ENCODE measurements at places on chromosomes 7 and 10.
A peak's percentile ranks its signal among the peaks of the same experiment; 100 is the strongest.

- no peak for DNase-seq
Measured at GRCh38 chr7:18724318-18724717, 228.8 kb downstream of the HDAC9 start.

DNA sequence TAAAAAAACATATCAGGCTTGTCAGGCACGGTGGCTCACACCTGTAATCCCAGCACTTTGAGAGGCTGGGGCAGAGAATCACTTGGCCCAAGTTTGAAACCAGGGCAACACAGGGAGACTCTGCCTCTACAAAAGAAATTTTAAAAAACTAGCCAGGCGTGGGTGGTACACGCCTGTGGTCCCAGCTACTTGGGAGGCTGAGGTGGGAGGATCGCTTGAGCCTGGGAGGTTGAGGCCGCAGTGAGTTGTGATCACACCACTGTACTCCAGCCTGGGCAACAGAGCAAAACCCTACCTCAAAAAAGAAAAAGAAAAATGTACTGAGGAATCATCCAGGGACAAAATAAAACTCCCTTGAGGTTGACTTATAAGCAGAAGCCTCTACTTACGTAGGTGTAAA lies 149.9 kb upstream of the KLF14 start:
- no peak for DNase-seq

DNA sequence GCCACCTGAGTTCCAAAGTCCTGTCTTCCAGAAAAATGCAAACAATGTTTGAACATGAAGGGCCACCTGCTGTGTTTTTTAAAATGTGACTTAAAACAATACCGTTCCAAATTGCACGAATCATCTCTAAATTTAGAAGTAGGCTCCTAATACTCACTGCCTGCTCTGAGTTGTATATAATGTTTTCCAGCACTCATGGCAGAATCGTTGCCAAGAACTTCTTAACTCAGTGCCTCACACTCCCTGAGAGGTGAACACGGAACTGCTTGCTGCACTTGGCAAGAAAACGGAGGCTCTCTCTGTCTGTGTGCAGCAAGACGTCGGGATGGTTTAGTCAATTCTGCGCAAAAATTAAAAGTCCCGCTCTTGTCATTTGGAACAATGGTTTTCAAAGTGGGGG lies 757.3 kb upstream of the AUTS2 start:
- no peak for DNase-seq

DNA sequence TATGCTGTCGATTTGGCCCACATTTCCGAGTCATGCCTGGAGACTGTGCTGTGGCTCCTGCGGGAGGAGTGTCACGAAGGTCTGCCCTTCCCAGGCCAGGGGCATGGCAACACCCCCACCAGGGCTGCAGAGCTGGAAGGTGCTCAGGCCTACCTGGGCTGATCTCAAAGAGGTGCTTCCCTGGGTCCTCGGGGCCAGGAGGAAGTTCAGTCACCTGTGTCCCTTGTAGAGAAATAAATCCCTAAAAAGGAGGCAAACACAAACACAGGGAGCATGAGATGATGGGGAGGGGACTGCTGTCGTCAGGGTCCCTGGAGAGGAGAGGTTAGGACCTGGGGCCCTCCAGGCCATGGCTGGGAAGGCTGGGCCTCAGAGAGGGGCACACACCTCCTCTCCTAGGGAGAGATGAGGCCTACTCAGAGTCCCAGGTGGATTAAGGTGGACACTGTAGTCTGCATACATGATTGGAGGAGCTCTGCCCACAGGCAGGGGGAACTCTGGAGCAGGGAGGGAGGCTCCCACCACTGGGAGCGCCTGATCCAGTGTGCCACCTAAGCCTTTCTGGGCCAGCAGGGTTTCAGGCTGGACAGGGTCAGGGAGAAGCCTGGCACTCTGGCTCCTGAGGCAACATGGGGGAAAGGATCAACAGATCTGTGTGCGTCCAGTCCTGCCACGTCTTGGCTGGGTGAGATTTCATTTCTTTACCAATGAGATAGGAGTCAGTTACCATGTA lies 49.4 kb downstream of the ARHGAP22 start:
- no peak for DNase-seq

GRCh38 chr10:61795551-61795950 lies 105.9 kb upstream of the ARID5B start:
- DNase-seq, result no peak

- DNase-seq, result no peak
Measured at GRCh38 chr7:88226201-88226600, 6.4 kb upstream of the SRI start.

DNA sequence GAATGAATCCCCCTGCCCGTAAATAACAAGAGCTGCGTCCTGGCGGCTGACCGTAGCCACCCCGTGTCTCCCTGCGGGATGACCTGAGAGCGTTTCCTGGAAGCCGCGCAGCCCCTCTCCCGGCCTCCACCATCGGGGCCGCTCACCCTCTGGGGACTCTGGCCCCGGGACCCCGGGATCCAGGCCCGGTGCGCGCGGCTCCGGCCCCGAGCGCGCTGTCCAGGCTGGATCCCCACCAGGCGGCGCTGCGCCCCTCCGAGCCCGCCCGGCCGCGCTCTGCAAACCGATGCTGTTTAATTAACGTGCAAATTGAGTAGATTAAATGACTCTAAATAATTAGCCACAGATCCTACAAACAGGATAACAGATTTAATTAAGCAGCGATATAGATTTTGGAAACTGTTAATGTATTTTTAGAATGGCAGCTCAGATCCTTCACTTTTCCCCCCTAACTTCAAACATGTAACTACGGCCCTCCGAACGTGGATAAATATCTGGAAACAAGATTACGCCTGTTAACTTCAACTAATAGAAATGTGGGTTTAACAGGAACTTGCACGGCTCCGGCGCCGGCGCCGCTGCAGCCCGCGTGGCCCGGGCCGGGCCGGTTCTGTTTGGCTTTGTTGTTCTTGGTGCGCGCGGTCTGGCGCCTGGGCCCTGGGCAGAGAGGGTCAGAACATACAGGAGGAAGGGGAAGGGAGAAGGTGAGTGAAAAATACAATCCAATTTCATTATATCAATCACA lies 7.1 kb upstream of the UNCX start:
- no peak for DNase-seq

- peak; percentile 61 for DNase-seq
Measured at GRCh38 chr7:23531050-23531793, 559 bp downstream of the TRA2A start.

GRCh38 chr7:128066858-128067257 lies 35.6 kb upstream of the LRRC4 start:
- DNase-seq, result no peak

GRCh38 chr10:116101616-116102315 lies 171.2 kb downstream of the GFRA1 start:
- DNase-seq, result no peak

- no peak for DNase-seq
Measured at GRCh38 chr10:111077785-111078504, 1.1 kb downstream of the ADRA2A start.

DNA sequence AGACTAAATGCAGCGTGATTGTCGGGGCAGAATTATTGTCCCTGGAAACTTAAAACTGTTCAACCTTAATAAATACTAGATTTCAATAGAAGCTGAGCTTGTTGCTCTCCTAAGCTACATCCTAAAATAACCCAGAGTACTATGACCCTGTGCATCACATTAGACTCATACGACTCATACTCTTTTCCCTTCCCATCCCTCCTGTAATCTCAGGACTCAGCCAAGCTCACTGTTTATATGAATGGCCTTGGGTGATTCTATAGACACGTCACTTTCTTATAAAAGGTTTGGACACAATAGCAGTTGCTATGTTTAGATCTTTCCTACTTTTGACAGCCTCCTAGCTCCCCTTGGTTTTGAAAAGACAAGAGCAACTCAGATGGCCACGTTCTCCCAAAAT lies 17.2 kb downstream of the TCF7L2 start:
- DNase-seq, result no peak

DNA sequence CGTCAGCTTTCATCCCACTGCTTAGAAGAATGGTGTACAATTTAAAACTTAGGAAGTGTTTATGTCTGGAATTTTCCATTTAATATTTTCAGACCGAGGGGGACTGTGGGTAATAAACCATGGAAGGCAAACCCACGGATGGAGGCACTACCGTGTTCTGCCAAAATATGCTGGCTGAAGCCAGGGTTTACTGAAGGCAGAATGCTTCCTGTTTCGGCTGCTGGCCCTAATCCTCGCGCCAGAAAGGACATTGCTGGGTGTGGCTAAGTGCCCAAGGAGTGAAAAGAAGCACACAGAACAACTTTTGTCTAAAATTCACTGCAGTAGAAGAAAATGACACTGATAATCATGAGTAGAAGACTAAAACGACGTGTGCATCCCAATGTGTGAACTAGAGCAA lies 32.3 kb downstream of the PITRM1 start:
- DNase-seq, result no peak

- DNase-seq, result no peak
Measured at GRCh38 chr10:82148764-82149163, 273.8 kb downstream of the NRG3 start.

DNA sequence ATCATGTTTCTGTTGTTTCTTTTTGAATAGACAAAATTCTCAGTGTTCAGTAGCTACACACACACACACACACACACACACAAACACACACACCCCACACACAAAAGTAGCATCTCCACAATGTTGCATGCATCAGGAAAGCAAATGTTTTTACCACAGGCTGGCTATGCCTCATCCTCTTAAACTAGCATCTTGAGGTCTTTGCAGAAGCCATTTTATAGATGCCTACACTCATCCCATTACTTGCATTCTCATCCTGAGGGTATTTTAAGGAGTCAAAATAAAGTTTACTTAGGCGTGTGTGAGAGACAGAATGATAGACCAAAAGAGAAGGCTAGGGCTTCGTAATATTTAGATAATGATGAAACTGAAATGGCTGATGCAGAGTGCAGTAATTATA lies 7.9 kb upstream of the INHBA start:
- peak; percentile 52 for DNase-seq
